ENCODE measurements at places on chromosomes 5 and 9.

GRCh38 chr9:85727500-85727899 is 14.3 kb downstream of the AGTPBP1 start:
- DNase-seq, result no peak

DNA sequence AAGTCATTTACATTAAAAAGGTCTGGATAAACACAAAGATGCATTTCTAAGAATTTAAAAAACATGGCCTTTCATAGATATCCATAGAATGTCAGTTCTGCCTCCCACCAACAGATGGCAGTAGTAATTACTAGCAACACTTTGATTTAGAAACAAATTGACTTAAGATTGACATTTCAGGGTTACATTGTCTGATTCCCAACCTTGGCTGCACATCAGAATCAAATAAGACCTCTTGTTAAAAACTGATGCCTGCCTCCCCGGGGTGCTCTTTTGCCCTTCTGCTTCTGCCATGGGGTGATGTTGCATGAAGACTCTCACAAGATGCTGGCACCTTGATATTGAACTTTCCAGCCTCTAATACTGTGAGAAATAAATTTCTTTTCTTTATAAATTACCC is 146.2 kb upstream of the GPR151 start:
- no peak for DNase-seq

- DNase-seq, result no peak
Observed at GRCh38 chr9:112162621-112163413, 12.3 kb downstream of the SUSD1 start.

GRCh38 chr9:73615557-73615956 is 463.9 kb downstream of the ANXA1 start:
- no peak for DNase-seq
